AG04450 (cell line): ENCODE measurements at places on chromosomes 3 and 15.

DNA sequence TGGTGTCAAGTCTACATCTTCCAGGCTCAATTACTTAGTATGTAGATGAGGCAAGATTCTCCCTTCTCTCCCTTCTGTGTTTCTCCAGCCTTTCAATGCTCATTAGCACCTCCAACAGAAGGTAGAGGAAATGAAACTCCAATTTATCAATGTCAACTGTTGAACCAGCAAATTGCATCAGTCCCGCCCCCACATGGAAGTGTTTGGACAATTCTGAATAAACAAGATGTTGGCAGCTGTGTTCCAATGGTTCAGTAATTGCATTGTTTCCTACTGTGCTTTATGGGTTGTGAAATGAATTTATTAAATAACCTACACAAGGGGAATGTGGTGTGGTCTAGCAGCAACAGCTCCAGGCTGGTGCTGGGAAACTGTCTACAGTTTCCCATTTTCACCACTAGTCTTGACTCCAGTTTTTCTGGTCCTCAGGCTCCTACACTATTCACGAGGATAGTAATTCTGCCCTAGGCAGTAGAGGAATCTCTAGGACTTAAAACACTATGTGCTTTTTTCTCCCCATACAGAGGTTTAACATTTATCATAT is 91.9 kb downstream of the MB21D2 start:
- DNase-seq = no peak

DNA sequence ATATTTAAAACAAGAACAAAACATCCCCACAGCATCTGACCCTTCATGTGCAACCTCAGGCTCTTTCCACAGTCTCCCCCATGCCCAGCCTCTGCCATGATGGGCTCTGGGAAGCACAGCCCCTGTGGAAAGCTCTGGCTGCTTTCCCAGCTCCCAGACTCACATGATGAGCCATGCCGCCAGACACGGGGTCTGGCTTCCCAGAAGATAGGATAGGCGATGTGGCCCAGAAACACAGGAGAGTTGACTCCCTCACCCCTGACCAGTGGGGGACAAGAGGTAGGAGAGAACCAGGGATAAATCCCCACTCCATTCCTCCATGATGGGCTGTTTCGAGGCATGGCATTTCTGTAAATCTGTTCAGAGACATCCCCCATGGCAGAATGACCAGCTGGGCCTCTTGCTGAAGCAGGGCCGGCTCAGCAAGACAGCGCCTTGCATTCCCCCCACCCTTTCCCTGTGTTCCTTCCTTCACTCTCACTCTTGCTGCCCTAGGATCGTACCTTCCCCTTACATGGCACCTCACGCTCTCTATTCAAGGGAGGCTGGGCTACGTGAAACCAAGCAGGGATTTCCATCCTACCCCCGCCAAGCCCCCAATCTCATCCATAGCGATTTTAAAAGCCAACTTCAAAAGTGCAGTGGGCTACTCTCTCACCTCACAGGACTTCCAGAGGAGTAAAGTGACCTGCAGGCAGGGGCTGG is 192.4 kb downstream of the ABHD5 start:
- DNase-seq = no peak

- DNase-seq = no peak
Observed at GRCh38 chr3:113573728-113574127, 41.4 kb downstream of the SIDT1 start.

- DNase-seq = no peak
Observed at GRCh38 chr3:177441276-177441812, 244.1 kb upstream of the TBL1XR1 start.

DNA sequence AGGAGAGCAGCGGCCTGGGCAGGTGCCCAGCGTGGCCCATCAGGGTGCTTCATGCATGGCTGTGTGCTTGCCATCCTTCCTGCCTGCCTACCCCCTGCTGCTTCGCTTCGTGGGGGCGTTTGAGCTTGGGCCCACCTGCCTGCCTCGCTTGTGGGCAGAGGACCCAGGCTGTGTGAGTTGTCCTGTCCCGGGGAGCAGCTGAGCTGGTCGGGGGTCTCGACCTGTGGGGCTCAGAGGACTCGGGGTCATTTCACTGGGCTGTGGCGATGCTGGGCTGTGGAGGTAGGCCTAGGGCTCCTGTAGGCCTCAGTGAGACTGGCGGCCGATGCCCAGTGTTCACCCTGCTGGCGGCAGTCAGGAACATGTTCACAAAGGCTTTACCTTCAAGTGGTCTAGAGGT is 12.1 kb upstream of the STAB1 start:
- DNase-seq = no peak

DNA sequence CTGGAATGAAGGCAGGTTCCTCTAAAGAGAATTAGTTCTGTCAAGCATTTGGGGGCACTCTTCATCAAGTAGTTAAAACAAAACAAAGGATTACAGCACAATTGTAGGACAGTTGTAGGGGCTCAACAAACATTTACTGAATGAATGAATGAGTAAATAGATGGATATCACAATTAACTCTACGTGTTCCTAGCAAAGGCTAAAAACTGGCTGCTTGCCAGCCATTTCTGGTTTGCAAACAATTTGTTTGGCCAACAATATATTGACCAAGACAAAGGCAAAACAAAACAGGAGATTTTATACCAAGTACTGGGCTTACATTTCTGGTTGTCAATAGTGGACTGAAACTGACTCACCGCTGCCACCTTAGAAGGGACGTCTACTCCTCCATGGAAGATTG is 116.8 kb downstream of the ZNF280D start:
- no peak for DNase-seq

DNA sequence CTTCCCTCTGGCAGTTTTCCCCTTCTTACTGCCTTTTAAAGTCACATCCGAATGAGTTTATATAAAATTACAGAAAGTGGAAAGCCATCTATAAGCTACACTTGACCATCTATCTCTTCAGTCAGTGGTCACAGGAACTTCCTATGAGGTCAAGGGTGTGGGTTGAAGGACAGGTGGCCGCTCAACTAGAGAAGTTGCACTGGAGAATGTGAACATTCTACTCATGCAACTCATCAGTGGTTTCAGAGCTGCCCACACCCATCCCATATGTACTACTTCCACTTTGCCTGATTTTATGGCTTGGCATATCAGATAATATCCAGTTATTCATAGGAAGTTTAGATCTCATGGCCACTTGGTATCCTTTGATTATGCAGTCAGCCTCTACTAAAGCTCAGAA is 57.4 kb upstream of the TMEM158 start:
- DNase-seq = no peak

- DNase-seq = no peak
Observed at GRCh38 chr3:184335291-184335660, 2.1 kb upstream of the FAM131A start.

DNA sequence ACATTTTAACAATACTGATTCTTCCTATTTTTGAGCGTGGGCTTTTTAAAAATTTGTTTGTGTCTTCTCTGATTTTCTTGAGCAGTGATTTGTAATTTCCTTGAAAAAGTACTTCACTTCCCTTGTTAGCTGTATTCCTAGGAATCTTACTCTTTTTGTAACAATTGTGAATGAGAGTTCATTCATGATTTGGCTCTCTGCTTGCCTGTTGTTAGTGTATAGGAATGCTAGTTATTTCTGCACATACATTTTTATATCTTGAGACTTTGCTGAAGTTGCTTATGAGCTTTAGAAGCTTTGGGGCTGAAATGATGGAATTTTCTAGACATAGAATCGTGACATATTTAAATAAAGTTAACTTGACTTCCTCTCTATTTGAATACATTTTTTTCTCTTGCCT is 582.8 kb upstream of the BCHE start:
- DNase-seq = no peak

DNA sequence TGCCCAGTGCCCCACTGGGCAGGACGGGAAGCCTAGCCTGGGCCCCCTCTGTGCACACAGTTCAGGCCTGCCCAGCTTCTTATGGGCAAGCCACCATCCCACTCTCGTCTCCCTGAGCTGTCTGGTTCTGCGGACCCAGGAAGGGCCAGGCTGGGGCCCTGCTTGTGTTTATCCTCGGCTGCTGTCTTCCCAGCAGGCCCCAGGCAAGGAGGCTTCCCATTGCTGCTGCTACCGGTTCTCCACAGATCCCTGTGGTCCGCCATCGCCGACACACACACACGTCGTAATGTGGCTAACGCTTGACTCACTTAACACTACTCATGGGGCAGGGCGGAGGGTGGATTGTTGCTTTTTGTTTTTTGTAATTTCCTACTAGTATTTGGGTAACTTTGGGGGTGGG is 52.4 kb upstream of the SLC6A1 start:
- no peak for DNase-seq

GRCh38 chr3:177607589-177607988 is 410.3 kb upstream of the TBL1XR1 start:
- DNase-seq = no peak

DNA sequence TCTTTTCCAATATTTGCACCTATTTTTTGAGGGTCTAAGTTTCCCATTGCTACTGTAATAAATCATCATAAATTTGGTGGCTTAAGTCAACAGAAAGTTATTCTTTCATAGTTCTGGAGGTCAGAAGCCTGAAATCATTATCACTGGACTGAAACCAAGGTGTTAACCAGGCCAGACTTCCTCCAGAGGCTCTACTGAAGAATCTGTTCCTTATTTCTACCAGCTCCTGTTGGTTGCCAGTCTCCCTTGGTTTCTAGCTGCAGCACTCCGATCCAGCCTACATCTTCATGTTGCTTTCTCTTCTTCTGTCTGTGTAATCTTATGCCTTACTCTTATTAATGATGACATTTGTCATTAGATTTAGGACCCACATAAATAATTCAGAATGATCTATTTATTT is 22.0 kb upstream of the ARPP21 start:
- no peak for DNase-seq

DNA sequence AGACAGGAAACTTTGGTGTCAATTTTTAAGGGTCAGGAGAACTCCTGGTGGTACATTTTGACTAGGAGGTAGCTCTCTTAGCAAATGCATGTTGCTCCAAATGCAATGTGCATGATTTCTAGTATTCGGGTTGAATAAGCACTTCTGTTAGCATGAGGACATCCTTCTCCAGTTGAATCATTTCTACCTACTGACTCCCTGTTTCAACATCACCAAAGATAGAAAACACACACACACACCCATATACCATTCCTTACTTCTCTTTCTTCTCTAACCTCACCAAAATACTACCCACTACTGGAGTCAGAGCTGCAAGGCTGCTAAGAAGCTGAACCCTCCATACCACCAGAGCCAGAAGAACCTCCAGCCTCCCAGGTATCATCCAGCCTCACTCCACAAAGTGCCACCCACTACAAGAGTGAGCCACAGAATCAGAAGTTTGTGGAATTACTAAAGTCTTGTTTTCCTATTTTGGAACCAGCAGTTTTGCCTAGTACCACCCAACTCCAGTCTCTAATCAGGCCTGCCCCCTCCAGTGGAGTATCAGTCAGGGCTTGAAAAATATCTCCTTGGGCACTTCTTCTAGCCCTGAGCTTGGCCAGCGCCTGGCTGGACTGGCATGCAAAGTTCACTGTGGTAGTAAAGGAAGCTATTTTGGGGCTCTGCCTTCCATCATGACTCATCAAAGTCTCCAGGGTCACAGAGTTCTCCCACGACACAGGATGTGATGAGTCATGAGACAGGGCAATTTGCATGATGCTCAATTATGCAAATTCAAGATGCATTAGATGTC is 110.3 kb downstream of the CYP19A1 start:
- DNase-seq = peak; percentile 27

GRCh38 chr15:96422125-96422524 is 91.6 kb downstream of the NR2F2 start:
- DNase-seq = no peak

- no peak for DNase-seq
Observed at GRCh38 chr15:80591938-80592825, 102.9 kb upstream of the ABHD17C start.

DNA sequence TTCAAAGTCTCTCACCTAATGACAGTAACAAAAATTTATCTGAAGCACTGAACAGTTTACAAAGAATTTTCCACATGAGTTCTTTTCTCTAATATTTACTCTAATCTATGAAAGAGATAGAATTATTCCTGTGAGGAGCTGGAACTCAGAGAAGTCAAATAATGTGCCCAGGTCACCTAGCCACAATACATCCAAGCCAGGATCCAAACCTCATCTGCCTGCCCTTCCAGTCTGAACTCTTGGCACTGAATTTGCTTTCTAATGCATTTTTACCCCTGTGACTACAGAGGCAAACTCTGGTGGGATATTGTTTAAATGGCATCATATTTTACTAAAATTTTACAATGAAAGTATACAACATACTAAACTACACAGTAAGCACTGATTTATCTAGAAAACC is 191.4 kb upstream of the RORA start:
- DNase-seq = no peak

DNA sequence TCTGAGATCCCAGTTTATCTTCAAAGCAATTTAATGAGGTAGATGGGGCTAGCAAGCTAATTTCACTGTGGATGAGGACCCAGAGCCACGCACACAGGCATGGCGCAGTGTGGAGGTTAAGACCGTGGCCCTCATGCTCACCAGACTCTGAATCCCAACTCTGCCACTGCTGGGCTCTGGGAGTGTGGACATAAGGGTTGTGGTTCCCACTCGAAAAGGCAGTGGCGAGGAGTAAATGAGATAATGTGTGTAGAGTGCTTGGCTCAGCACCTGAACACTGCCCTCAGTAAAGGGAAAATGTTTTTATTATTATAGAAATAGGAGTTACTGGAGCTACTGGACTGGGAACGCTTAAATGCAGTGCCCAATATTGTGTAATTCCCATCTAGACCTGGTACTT is 243.5 kb upstream of the TPM1 start:
- no peak for DNase-seq
